ENCODE measurements at places on chromosomes 7 and 10.

DNA sequence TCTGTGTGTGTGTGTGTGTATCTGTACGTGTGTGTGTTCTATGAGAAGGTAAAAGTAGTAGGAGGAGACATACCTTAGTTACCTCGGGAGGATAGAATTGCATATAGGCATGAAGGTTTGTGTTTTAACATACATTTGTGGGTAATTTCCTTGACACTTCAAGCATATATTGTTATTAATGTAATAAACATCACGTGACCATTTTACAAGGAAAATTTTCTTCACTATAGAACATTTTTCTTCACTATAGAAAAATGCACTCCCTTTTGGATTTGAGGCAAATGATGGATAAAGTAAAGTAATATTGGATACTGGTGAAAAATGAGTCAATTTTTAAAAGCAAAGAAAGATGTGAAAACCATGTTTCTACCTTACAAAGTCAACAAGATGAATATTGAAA is 127.0 kb upstream of the PLXDC2 start:
- no peak for DNase-seq

DNA sequence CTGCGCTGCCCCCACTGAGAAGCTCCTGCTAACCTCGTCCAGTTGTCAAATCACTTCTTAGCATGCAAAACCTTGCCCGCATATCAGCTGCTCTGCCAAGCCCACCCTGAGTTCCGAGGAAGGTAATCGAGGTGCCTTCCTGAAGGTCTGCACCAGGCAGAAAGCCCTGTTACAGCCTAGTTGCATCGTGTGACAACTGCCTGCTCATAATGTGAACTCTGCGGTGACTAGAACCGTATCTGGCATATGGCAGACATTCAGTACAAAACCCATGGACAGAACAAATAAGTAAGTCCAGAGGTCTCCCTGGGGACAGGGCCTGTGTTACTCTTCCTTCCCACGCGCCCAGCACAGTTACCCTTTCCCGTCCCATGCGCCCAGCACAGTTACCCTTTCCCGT is 394.3 kb downstream of the DNAJB6 start:
- no peak for DNase-seq

GRCh38 chr7:98808751-98809460 is 60.9 kb downstream of the TMEM130 start:
- DNase-seq: no peak

DNA sequence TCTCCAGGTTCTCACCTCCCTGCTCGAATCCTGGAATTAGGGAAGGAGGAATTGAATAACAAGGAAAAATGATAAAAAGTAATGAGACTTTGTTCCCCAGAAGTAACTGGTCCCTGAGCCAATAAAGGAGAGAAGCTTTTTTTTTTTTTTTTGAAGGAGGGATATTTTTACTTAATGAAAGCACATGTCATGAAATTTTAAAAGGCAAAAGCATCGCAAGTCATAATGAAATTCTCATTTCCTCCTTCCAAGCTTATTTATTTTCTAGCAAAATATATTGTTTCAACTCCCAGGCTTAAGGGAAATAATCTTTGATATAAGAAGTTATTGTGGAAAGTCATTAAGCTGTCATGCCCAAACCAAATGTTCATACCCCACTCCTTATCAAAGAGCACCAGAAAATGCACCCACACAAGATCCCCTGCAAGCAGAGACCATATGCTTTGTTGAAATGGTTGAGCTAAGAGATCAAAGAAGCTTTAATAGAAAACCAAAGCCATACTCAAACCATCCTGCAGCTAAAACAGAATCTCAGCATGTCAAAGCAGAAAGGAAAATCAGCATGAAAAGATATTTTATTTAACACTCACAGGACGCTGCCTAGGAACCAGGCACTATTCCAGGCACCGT is 16.7 kb upstream of the ABCC2 start:
- no peak for DNase-seq

DNA sequence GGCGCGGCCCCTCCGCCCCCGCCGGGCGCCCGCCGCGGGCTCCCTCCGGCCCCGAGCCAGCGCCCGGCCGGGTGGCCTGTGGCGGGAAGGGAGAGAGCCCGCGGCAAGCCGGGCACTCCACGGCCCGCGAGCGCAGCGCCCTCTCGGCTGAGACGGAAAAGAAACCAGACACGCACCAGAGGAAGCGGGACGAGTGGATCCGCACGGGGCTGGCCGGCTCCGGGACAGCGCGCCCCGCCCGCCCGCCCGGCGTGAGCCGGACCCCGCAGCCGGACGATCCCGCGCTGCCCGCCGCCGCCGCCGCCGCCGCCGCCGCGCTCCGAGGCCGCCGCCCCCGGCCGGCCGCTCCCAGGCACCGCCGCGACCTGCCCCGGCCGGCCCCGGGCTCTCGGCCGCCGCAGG is 300 bp downstream of the ARHGAP21 start:
- DNase-seq: no peak

GRCh38 chr7:128057909-128058308 is 26.7 kb upstream of the LRRC4 start:
- DNase-seq: no peak

GRCh38 chr10:24382596-24382978 is 173.6 kb downstream of the KIAA1217 start:
- DNase-seq: no peak

- no peak for DNase-seq
Observed at GRCh38 chr7:102098986-102099385, 187.7 kb upstream of the SH2B2 start.

GRCh38 chr10:1172256-1172984 is 116.2 kb downstream of the WDR37 start:
- DNase-seq: no peak

DNA sequence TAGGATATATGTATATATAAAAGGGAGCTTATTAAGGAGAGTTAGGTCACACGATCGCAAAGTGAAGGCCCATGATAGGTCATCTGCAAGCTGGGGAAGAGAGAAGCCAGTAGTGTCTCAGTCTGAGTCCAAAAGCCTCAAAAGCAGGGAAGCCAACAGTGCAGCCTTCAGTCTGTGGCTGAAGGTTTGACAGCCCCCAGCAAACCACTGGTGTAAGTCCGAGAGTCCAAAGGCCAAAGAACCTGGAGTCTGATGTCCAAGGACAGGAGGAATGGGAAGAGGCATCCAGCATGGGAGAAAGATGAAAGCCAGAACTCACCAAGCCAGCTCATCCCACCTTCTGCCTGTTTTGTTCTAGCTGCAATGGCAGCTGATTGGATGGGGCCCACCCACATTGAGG is 88.9 kb upstream of the TBX20 start:
- no peak for DNase-seq

GRCh38 chr10:87651801-87652200 is 7.9 kb upstream of the PAPSS2 start:
- DNase-seq: no peak

- no peak for DNase-seq
Observed at GRCh38 chr7:151122276-151122675, 36.0 kb downstream of the AGAP3 start.

DNA sequence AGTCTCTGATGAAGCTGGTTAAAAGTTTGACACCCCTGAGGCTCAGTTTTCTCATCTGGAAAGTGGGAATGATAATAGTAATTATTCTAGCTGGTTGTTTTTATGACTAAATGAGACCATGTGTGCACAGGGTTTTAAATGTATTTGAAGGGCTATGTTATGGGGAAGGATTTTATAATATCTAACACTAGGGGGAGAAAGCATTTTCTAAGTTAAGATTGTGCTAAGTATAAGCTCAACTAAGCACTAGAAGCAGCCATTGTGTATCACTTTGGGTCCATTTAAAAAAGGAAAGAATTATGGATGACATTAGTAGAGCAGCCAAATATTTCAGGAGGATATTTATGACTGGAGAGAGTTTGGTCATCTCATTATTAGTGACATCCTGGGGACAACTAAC is 49.5 kb upstream of the CREB5 start:
- no peak for DNase-seq

DNA sequence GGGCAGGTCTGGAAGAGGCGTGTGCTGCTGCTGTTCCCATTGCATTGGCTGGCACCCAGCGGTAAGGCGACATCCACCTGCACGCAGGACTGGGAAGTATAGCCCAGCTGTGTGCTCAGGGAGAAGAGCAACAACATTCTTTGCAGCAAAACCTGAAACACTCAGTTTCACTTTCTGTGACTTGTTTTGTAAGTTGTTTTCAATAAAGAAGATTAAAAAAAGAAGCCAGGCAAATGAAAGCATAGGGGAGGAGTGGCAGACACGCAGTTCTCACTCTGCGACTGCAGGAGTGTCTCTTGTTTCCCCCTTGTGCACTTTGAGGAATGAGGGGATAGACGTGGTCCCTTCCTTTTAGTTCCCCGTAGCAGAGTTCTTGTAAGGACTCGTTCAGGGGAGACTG is 5.8 kb downstream of the FBH1 start:
- no peak for DNase-seq

GRCh38 chr10:31147210-31147608 is 115.5 kb upstream of the ZNF438 start:
- no peak for DNase-seq

- DNase-seq: no peak
Observed at GRCh38 chr10:128257428-128257827, 131.2 kb upstream of the MKI67 start.

DNA sequence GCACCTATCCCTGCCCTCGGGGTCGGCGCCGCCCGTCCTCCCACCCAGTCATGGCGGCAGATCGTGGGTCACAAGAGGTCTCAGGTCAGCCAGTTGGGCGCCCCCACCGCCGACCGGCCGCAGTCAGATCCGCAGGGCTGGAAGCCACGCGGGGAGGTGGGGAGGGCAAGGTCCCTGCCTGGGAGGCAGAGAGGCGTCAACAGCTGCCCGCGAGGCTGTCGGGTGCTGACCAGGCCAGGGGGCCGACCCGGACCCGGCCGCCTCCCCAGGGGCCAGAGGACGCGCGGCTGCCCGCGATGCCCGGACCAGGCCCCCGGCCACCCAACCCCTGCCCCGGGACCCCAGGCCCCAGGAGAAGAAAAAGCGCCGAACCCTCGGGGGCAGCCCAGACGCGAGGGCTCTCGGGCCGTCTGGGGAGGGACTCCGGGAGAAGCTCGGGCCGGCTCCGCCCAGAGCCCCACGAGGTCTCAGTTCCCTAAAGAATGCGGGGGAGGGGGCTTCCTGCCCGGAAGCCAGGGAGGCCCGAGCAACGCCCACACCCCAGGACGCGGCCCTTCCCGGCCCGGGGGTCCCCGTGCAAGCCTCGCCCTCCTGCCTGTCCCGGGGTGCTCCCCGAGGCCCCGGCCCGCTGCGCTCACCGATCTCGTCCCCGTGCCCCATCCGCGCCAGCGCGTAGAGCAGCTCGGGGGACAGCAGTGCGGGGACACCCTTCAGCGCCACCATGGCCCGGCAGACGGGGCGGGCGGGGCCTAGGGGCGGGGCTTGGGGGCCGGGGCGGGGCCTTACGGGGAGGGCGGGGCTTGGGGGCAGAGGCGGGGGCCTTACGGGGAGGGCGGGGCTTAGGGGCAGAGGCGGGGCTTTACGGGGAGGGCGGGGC is at the start of gene FUOM:
FUOM (minus strand) TSS at position 735 of the 877 bp plus-strand sequence; CDS start at position 723, 12 bp downstream.
- peak; percentile 55 for DNase-seq

DNA sequence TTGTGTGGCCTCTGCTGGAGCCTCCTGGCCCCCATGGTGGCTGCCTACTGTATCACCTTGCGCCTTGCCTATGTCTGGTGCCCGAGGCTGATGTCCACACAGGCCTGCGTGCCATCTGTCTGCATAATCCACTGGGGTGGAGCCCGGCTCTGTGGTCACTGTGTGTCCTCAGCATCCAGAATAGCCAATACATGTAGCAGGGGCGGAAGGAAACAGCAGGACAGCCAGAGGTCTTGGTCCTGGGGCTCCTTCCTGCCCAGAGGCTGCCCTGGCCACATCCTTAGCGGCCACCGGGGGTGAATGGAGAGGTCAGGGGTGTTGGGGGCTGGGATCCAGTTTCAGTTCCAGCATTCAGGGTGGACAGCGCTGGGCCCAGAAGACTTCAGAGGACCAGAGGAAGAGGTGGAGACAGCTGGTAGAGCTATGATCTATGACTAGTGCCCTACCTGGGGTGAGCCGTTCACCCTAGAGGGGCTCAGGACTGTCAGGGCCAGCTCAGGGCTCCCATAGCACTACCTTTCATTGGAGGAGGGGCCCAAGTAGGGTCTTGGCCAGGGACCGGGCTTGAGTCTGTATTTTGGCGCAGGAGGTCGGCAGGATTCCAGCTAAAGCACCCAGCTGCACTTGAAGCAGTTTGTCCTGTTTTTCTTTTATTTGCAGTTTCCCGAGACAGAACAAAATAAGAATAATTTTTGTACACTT is 15.9 kb downstream of the YKT6 start:
- no peak for DNase-seq

- no peak for DNase-seq
Observed at GRCh38 chr7:7639421-7639820, 1.1 kb upstream of the UMAD1 start.

All from activated CD4-positive, alpha-beta T cell treated with anti-CD3 and anti-CD28 coated beads for 1 hour (primary cell).